Suppressor macrophage treated with lipopolysaccharide for 4 hours (primary cell): ENCODE measurements at places on chromosomes 5 and 9.

DNA sequence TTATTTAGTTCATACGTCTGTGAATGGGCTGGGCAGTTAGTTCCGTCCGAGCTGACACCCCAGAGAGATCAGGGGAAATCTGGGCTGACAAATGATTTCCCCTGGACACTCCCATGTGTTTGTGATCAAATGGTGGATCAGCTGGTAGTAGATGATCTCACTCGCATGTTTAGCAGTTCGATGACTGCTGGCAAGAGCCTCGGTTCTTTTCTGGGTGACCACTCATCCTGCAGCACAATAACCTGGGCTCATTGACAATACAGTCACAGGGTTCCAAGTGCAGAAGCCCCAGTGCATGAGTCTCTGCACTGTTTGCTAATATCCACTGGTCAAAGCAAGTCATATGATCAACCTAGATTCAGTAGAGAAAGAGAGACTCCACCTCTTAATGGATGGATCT lies 155.9 kb downstream of the NR2F1-AS1 start:
- no peak for DNase-seq

- DNase-seq, result no peak
These were observed 67.0 kb upstream of the RPS23 start for GRCh38 chr5:82345108-82345507.

- DNase-seq, result no peak
These were observed 2.8 kb upstream of the PRDM12 start for GRCh38 chr9:130661451-130662098.

GRCh38 chr5:87916320-87916719 lies 352.3 kb downstream of the TMEM161B start:
- DNase-seq, result no peak

DNA sequence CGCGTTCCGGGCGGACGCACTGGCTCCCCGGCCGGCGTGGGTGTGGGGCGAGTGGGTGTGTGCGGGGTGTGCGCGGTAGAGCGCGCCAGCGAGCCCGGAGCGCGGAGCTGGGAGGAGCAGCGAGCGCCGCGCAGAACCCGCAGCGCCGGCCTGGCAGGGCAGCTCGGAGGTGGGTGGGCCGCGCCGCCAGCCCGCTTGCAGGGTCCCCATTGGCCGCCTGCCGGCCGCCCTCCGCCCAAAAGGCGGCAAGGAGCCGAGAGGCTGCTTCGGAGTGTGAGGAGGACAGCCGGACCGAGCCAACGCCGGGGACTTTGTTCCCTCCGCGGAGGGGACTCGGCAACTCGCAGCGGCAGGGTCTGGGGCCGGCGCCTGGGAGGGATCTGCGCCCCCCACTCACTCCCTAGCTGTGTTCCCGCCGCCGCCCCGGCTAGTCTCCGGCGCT lies at the start of gene DAPK1:
Gene DAPK1 (plus strand): TSS at position 264 of the 442 bp plus-strand sequence. CDS start 1,211 bp downstream, outside the sequence.
- peak; percentile 79 for DNase-seq

DNA sequence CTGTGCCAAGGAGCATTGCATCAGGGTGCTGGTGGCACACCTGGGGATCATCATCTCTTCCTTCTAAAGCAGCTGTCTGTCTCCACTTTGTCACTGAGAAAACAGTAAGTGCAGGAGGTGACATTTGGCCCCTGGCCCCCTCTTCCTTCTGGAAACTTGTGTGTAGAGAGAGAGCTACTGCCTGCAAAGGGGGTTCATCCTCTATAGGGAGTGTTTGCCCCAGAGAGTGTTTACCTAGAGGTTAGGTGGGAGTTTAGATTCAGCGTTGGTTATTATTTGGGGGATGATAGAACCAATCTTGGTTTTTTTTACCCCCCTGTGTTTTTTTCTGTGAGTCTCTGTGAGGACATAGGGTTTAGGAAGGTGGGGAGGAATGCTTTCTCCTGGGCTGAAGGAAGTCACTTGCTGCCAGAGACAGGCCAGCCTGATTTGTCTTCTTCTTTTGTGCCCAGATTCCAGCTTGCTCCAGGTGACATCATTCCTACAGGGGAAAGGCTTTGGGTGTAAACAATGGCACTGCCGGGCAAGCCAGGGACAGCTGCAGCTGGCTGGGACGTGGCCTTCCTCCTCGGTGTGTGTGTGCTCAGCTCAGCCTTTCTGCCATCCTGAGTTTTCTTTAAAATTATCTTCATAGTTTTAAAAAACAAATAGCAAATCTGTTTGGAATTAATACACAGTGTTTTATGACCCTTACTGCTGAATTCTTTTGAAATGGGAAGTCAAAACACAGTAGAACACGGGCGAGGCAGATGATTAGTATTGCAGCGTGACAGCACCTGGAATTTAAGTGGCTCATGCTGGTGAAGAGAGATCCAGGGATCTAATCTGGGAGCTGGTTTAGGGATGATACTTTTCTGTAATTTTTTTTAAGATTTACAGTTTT lies 24.5 kb downstream of the PRRC2B start:
- no peak for DNase-seq

- DNase-seq, result no peak
These were observed 58.4 kb downstream of the TEX10 start for GRCh38 chr9:100294341-100294740.

- DNase-seq, result no peak
These were observed 5.4 kb downstream of the CA9 start for GRCh38 chr9:35679091-35679490.

DNA sequence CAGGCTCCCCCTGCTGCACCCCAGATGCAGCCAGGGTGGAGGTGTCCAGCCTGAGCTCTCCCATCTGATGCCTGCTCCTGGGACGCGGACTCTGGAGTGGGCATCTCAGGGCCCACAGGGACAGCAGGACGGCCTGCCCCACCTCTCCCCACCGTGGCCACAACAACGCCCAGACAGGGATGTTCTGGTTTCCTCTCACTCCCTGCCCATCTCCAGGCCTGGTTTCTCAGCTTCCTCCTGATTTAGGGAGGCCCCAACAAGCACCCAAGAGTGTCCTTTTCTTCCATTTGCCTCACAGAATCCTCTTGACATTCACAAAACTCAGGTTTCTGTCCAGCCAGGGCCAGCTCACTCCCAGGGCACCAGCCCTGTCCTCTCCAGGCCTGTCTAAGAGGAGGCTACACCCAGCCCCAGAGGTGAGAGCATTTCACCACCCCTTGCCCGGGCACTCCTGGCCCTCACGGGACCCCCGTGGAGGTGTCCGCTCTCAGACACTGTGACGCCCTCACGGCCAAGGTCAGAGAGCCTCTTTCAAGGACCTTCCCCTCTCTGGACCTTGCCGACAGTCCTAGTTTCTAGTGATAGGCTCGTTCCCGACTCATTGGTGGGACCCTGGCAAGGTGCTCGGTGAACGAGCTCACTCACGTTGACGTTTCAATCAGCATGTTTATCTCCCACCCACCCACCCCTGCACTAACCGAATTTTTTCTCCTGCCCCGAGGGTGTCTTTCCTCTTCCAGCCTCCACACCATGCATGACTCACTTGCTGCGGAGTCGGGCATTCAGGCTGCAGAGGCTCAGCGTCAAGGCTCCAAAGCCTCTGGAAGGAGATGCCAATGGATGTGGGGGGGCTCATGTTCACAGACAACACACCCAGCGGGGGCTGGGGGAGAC lies 62.0 kb upstream of the UNC5A start:
- DNase-seq, result no peak

DNA sequence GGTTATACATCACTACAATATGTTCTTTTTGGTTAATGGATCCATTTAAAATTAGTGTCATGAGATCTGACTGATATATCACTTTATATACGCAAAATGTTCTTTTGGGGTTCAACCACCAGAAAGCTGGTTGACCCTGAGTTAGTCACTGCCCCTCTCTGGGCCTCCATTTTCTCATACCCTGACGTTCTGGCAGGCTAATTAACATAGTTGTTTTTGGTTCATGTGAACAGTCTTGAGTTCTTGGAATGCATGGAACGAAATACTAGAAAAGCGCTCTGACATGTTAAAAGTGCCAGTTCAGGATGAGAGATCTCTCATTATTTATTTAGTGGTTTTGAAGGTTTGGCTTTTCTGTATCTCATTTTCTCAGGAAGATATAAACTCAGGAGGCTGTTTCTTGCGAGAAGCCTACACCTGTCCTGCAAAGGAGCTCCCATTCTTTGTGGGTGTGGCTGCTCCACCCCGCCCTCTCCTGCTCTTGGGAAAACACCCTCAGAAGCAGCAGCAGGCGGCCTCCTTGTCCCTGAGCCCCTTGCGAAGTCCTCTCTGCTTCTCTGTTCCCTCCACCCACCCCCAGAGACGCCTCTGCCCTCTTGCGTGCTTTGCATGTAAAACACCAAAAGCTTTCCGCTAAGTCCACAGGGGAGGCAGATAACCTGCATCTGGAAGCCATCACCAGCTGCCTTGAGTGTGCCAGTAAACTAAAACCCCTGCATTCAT lies 302.4 kb upstream of the PANK3 start:
- DNase-seq, result no peak

GRCh38 chr5:150428106-150428876 lies 15.6 kb upstream of the CD74 start:
- DNase-seq, result no peak

DNA sequence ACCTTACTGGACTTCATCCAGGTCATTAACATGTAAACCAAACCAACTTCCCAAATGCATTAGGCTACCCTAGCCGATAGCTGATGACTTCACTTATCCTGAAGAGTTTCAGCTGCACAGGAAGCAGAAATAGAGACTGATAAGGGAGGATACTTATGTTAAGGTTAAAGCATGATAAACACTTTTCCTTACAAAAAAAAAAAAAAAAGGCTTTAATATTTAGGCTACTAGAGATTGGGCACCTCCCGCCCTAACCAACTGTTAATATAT lies 1.6 kb upstream of the MEF2C start:
- DNase-seq, result no peak

- no peak for DNase-seq
These were observed 14.9 kb downstream of the GLDC start for GRCh38 chr9:6630502-6631206.

GRCh38 chr5:140169410-140169809 lies 5.6 kb upstream of the CYSTM1 start:
- peak; percentile 51 for DNase-seq

- DNase-seq, result no peak
These were observed 313.5 kb downstream of the CAAP1 start for GRCh38 chr9:26579056-26579455.

DNA sequence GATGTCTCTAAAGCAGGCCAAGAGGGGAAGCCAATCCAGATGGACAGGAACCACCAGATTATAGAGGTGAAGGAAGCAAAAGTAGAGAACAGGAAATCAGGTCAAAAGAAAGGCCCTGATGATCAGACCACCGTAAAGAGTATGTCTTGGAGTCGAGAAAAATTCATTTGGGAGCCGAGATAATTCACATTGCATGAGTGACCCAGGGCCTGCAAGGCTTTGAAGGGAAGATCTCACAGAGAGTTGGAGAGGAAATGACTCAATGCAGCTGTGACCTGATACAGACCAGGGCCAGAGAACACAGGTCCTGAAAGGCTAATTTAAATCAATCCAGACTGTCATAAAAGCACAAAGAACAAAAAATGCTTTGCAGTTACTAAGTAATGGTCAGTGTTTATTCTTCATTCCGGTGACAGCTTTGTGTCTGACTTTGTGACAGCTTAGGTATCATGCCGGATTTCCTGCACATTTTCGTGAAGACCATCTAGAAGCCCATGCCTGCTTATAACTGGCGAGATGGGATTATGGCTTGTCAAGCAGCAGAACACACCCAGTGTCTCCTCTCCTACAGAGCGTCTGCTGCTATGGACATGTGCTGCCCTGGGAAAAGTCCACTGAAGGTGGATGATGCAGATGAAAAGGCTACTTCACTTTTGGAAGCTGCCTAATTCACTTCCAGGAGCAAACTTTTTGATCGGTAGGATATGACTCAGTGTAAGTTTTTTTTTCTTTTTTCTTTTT lies 5.8 kb upstream of the ACTBL2 start:
- no peak for DNase-seq

DNA sequence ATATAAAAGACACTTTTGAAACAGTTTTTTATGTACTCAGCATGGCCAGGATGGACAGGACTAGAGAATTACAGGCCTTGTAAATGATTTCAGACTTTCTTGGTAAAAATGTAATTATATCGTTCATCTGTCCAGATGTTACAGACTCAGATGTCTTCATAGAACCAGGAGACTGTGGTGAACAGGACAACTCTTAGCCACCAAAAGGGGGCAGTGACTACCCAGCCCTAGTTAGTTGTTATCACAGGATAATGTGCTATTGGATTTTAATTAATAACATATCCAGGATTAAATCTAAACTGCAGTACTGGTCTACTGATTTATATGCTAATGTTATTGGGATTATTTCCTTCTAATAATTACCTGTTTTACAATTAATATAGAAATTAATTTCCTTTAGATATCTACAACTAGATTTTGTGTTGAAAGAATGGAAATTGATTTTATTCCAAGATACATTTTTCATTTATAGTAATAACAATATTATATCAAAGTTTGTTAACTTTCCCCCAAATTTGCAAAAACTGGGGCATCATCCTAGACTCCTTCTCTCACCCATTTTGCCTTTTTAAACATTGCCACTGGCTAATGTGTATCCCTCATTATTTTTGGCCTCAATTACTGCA lies 99.4 kb downstream of the MTREX start:
- DNase-seq, result peak; percentile 22

DNA sequence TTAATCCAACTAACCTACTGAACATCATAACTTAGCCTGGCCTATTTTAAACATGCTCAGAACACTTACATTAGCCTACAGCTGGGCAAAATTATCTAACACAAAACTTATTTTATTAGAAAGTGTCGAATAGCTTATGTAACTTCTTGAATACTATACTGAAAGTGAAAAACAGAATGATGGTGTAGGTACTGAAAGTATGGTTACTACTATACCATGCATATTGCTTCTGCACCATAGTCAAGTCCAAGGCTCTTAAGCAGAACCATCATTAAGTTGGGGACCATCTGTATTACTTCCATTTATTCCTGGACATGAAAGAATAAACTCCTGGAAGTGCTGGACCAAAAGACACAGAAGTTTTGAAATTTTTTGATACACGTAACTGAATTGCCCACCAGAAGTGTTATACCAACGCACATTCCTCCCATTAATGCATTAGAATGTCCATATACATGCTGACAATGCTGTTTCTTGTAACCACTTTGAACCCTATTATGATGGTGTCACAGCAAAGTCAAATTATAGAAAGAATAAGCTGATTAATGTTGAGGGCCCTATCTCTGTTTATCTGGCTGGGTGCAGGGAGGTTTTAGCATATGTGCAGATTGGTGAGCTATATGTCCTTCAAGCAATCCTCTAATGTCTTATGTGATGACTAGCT lies 375.7 kb downstream of the ACTL7B start:
- no peak for DNase-seq

DNA sequence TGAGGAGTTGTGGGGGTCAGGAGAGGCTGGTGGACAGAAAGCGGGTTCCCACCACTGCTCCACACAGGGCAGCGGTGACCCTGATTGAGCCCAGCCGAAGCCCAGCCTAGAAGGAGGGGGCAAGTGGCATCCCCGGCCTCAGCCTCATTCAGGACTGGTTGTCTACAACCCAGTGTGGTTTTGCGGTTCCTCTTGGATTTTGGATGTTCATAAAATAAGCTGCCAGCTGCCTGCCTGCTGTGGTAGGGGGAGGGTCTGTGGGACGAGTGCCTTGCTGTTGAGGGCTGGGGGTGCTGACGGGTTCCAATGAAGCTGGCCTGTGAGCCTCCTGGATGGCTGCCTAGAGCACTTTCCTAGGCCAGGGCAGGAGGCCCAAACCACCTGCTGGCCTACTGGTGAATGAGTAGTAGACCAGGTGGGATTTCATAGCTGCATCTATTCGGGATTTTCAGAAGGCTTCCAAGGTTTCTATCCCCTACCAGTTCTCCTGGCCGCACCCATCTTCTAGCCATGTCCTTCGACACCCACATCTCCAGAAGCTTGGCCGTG lies 102.4 kb downstream of the NDFIP1 start:
- DNase-seq, result no peak
